ENCODE measurements at places on chromosomes 2 and 18. TPM values are rescaled to one million over a fixed set of nuclear protein-coding genes. Genes with fewer than 3 reads are reported as not detected.

Gene POTEC
- not detected for polyA plus RNA-seq

Gene TMEM200C
- not detected for polyA plus RNA-seq

Gene TMEM169
- polyA plus RNA-seq = 2.0 TPM

Gene CPO
- polyA plus RNA-seq = not detected

Gene SERPINB3
- polyA plus RNA-seq = not detected

Gene SERPINB11
- not detected for polyA plus RNA-seq

Gene IL37
- polyA plus RNA-seq = not detected

Gene SP5
- not detected for polyA plus RNA-seq

Gene CFAP221
- not detected for polyA plus RNA-seq
